ENCODE measurements at places on chromosomes 6 and 20.

DNA sequence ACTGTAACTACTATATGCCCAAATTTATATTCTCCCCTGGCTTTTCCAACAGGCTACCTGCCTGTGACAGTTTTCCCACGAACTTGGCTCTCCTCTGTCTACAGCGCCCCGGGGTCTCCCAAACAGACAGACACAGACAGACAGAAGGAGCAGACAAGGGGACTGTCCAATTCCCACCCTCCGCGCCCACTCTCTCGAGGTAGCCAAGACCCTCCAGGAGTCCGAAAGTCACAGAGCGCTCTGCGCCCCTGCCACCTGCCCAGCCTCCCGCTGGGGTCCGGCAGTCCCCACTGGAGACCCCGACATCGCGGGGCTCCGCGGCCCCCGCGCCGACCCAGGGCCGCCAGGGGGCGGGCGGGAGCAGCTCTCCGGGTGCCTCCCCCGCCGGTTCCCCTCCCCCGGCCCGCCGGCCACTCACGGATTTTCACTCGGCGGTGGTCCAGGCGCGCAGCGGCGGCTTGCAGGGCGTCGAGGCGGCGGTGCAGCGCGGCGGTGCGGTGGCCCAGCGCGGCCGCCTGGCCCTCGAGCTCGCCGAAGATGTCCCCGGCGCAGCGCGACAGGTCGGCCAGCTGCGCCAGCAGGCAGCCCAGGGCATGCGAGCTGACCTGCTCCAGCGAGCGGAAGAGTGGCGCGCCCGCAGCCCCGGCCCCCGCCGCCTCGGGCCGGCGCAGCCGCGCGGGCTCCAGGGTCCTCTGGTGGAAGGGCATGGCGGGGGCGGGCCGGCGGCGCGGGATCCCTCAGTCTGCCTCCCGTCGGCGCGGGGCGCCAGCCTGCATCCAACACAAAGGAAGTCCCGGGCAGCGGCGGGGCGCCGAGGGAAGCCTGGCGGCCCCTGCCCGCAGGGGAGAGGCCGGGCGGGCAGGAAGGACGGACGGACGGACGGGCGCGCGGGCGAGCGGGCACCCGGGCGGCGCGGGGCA, 81.3 kb upstream of the CCDC28A start:
- DNase-seq, result peak; percentile 44

DNA sequence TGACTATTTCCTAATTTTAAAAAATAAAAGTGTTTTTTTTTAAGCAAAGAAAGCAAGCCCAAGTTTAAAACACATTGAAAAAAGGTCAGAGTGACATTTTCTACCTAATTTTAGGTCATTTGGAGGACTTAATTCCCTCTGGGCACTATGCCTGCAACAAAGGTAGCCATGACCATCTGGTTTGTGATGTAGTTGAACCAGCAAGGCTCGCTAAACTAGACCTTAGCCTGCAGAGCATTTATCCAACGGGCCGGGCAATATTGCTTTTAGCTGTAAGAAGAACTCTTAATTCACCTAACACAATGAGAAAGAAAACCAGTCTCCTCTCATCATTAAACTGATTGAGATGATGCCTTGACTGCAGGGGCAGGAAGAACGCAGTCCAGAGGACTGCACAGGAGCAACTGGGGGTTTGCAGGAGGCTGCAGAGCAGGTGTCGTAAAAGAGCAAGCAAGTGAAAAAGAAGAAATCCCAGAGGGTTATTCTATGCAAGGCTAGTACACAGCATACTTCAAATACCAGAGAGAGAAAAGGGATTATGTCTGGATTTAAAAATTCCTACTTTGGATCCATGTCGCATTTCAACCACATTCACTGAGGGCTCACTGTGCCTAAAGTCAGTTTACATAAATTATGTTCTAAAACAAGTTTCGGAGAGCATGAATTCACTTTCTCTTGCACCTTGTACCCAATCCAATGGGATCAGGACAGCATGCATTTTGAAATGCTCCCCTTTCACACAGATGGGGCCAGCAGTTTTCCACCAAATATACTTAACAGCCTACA, 12.8 kb downstream of the TRAF3IP2 start:
- DNase-seq, result no peak

DNA sequence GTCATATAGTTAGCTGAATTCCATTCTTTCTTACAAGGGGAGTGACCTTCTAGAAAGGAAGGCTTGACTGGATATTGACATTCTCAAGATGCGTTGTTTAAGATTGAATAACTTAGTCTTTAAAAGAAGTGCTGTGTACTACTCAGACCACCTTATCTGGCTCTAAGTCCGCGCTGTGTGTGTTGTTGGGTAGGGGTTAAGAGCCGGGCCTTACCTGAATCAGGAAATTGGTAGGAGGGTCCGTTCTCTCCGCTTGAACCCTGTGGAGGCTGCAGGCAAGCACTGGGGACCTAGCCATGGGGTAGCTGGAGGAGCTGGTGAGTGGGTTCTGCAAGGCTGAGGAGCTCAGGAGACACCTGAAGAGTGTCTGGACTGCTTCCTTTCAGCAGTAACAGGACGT, 9.0 kb upstream of the SCML4 start:
- no peak for DNase-seq

DNA sequence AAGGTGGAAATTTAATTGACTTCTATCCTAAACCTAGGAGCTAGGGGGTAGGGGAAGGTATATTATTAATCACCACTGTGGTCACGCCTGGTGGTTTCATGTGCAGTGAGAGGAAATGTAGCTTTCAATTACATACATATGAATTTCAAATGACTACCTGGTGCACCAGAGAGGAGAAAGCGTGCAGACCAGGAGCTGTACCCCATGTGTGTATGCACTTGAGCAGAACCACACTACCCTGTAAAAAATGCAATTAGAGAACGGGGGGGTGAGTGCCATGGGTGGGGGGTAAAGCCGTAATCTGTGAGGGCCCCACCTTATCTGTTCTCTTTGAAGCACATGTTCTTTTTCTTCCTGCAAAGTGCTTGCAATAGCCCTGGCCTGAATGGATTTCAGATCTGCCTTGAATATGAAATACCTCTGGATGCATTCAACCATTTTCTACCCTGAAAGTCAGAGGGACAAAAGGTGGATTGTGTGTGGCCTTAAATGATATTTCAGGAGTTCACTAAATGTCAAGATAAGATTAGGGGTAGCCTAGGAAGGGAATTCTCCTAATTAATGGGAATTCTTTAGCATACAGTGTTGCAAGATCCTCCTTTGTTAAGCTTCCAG, 30.9 kb upstream of the EDN3 start:
- DNase-seq, result no peak

- DNase-seq, result no peak
These were observed 18.8 kb downstream of the HEBP2 start for GRCh38 chr6:138422861-138423260.

- no peak for DNase-seq
These were observed 251.1 kb upstream of the RAB32 start for GRCh38 chr6:146292506-146292905.

DNA sequence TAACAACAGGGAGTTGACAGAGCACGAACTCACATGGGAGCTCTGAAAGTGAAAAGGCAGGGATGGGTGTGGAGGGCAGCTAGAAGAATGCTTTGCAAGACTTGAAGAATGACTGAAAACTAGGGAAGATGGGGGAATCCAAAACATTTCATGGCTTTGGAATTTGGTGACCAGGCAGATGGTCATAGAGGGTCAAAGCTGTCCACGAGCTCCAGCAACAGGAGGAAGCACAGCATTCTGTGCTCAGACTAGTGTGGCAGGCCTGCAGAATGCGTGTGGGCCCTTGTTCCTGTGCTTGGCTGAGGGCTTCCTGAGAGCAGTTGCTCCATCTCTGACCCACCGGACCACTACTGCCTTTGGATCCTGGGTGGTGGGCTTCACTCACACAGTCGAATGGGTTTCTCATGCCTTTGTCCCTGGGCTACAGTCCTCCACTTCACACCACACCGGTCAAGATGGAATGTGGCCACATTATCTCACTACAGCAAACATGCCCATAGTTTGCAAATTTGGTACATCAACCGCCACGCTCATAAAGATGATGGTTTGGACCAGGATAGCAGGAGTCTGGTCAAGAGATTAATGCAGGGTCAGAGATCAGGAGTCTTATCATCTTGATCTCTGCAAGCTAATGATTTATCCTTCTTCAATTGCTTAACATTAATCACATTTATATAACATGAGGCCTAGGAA, 100.7 kb downstream of the SGK1 start:
- no peak for DNase-seq

DNA sequence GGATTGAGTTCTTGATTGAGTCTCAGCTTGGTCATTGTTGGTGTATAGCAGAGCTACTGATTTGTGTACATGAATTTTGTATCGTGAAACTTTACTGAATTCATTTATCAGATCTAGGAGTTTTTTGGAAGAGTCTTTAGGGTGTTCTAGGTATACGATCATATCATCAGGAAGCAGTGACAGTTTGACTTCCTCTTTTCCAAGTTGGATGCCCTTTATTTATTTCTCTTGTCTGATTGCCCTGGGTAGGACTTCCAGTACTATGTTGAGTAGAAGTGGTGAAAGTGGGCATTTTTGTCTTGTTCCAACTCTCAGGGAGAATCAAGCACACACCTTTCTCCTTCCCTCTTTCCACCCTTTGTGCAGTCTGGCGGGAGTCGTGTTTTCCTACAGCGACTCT, 26.4 kb downstream of the RPP40 start:
- DNase-seq, result no peak

DNA sequence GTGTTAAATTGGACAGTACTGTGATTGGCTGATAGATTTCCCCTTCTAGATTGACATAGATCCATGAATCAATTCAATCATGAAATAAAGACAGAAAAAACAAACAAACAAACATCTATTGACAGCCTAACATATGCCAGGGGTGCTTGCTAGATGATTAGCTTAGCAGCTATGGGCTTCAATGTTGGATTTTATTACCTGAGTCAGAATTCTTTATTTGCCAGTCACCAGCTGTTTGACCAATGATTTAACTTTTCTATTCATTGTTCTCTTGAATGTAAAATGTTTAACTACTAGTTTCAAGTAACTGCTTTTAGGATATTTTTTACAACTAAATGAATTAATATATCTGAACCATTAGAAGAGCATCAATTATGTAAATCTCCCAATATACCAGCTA, 901.3 kb upstream of the CITED2 start:
- no peak for DNase-seq

GRCh38 chr20:57457243-57458095, 66.3 kb downstream of the RBM38 start:
- DNase-seq, result no peak

DNA sequence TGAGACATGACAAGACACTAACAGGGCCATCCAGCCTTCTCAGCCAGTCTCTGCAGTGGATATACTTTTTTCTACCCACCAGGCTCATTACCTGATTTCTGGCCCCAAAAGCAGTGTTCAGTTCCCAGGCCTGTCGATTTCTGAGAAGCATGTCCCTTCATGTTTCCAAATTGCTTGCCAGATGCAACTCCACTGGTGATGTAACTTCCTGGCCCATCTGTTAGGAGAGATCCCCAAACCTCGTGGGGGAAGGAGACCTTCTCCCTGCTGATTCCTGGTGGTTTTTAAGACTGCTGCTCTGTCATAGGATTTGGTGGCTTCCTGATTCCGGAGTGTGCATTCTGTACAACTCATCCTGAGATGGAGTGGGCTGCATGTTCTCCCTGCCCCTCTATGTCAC, 31.6 kb upstream of the MRPS10 start:
- DNase-seq, result no peak

DNA sequence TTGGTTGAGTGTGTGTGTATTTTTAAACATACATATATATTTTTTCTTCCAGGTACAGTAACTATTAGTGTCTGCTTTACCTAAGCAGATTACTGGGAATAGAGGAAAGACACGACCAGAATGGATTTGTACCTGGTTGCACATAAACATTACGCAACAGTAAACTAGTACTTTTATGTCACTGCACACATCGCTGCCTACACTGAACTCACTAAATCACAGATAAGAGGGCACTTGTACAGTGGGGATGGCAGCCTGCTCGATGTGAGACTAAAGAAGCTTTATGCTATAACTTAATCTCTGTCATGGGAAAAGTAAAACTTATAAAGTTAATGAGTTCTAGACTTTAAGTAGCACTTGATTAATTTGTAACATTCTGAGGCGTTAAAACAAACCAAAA, 89.5 kb upstream of the SIM1 start:
- no peak for DNase-seq

GRCh38 chr6:154614101-154614500, 103.6 kb upstream of the CNKSR3 start:
- DNase-seq, result no peak

DNA sequence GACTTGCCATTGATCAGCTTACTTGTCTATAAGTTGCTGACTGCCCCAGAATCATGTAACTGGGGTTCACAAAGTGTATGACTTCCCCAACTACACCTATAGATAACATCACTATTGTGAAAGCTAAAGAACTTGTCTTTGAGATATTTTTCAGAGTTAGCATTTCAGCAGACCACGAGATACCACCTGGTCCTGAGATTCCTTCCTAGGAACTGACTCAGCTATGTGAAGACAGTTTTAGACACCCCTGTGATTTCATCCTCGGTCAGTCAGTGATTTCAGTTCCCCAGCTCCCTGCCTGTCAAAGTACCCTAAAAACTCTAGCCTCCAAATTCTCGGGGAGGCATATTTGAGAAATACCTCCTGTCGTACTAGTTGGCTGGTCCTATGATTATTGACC, 62.4 kb downstream of the TXNDC5 start:
- DNase-seq, result no peak

GRCh38 chr6:125165256-125165655, 11.7 kb downstream of the TPD52L1 start:
- DNase-seq, result no peak

DNA sequence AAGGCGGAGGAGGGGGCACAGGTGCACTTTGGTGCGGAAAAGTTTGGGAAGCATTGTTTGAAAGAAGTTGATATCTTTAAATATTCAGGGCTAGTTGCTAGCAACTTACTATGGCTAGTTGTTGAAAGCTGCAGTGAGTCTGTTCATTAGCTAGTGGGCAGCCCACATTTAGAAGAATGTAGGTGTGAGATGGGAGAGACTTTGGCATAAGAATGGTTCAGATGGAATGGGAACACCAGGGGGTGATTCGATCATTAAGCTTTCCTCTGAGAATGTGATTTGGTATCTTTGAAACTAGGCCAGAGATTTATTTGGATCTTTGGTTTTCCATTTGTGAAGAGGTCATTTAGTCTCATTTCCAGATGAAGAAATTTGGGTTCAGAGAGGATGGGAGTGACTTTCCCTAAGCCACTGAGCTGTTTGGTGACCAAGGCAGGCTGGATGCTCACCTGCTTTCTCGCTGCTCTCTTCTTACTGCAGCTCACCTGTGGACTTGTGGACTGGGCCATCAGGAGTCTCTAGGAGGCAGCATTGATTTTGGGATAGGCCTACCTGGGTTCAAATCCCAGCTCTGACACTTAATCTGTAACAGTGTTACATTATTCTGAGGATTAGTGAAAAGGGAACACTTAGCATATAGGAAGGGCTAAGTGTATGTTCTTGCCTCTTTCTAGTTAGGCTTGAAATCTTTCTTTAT, 62.9 kb downstream of the CARMIL1 start:
- no peak for DNase-seq

- DNase-seq, result no peak
These were observed 62.8 kb upstream of the TFB1M start for GRCh38 chr6:155377061-155377460.

DNA sequence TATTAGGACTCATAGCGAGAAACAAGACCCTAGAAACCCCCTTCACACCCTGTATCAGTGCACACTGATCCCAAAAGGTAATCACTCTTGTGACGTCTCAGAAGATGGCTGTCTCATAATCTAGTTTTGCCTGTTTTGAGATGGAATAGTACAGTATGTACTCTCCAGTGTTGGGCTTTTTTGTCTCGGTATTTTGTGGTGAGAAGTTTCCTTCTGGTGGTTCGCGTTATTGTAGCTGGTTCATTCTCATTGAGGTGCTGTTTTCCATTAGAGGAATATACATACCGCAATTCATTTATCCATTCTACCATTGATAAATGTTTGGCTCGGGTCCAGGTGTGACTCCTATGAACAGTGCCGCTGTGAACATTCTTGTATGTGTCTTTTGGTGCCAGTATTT, 27.9 kb upstream of the MAP3K4 start:
- no peak for DNase-seq
